Frontal cortex (tissue), 4 donors: ENCODE measurements at places on chromosomes 4 and X.

- no peak for DNase-seq
Measured at GRCh38 chrX:101759000-101759399, 99.3 kb upstream of the ARMCX2 start.

GRCh38 chr4:59518005-59518823 lies 1681.9 kb upstream of the ADGRL3 start:
- DNase-seq, result no peak

DNA sequence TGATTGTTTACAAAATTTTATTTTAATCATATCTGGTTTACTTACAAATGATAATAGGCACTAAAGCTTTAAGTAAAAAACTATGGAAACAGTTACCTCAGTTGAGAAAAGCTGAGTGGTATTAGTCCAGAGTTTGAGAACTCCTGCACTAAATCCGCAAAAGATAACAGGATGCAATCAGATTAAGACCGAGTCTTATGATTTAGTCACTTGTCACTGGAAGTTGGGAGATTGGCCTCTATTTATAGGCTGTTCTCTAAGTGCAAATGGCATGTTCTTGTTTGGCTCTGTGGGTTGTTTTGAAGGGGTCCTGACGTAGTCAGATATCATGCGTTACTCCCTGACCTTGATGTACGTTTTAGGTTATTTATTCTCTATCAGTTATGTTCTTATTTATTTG lies 6.3 kb downstream of the GPAT3 start:
- DNase-seq, result no peak

DNA sequence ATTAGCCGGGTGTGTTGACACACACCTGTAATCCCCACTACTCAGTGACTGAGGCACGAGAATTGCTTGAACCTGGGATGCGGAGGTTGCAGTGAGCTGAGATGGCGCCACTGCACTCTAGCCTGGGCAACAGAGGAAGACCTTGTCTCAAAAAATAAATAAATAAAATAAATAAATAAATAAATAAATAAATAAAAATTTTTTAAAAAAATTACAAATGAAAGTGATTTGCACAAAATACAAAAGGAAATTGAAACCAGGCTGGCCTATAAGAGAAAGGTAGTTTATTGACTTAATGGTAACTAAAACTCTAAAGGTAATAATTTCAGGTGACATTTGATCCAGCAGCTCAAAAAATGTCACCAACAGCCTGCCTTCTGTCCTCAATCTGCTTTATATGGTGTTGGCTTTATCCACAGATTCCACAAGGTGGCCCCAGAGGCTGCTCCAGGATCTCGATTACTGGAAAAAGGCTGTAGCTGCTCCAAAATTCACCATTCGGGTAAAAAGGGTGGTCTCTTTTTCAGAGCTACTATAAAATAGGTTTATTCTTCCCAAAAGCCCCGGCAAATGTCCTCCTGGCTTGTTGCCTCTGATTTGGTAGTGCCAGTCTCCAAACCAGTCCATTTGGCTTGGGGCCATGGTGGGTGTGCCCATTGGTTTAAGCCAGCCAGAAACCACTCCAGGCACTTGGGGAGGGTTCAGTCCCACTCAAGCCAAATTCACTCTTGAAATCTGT lies 61.4 kb upstream of the TRIM2 start:
- DNase-seq, result peak; percentile 68

DNA sequence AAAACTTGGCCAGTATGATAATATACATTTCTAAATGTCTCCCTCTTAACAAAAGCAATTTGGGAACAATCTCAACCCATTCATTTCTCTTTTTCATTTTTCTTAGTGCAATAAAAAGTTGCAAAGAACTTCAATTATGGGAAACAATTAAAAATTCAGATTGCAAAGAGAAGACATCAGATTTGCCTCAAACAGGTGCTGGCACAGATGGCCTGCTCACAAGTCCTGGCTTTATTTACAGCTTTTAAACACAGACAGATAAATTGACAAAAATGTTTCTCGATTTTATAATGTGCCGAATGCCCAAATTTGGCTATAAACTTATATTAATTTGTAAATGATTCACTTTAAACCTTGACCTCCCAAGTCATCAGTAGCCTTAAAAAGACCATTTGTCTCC lies 28.7 kb downstream of the SLC4A4 start:
- DNase-seq, result no peak

GRCh38 chrX:119745283-119745848 lies 13.0 kb upstream of the SOWAHD start:
- no peak for DNase-seq

GRCh38 chr4:149296503-149296902 lies 519.1 kb downstream of the IQCM start:
- DNase-seq, result no peak

GRCh38 chrX:39397561-39398199 lies 596.4 kb downstream of the MID1IP1 start:
- no peak for DNase-seq

DNA sequence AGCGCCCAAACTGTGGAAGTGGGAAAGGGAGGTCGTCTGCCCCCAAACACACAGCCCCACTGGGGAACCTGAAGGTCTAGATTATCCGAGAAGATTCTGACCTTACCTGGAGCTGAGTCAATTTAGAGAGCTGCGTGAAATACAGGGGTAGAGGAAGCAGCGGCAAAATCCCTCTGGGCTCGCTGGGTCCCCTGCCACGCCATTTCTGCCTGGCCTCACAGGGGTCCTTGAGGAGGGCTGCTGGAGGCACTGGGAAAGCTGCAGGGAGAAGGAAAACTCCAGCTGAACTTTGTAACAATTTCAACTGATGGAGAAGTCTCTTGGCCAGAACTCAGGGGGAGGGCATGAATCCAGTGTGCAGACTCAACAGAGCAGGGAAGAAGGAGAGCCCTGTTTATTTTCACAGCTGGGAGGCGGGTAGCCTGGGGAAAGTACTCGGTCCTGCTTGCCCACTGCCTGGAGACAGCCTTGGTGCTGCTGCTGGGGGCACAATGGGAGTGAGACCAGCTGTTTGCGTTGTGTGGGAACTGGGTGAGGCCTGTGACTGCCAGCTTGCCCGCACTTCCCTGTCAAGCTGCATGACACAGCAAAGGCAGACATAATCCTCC lies 93.2 kb upstream of the MAPK10 start:
- DNase-seq, result no peak

- DNase-seq, result no peak
Measured at GRCh38 chr4:26420913-26421312, 69.4 kb downstream of the CCKAR start.

GRCh38 chr4:4182835-4183568 lies 43.7 kb downstream of the OTOP1 start:
- no peak for DNase-seq

DNA sequence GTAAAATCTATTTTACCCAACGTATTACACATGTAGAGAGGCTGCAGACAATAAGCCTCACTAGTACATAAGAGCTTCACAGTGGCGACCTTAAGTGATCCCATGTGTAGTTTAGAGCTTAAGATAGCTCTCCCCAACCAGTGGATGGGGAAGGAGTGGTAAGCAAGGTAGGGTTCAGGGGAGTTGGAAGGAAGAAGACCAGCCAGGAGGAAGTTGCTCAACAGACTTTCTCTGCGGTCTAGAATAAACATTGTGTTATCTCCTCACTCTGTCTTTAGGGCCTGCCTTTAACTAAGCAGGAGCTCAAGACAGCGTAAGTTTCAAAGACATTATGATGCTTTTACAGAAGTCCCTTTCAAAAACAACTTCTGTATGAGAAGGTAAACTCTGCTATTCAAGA lies 16.8 kb downstream of the MEPE start:
- DNase-seq, result no peak

GRCh38 chr4:89598602-89599001 lies 238.4 kb downstream of the SNCA start:
- DNase-seq, result no peak

GRCh38 chr4:71992571-71993312 lies 39.1 kb upstream of the NPFFR2 start:
- no peak for DNase-seq

- DNase-seq, result no peak
Measured at GRCh38 chrX:20514358-20514757, 247.6 kb upstream of the RPS6KA3 start.

DNA sequence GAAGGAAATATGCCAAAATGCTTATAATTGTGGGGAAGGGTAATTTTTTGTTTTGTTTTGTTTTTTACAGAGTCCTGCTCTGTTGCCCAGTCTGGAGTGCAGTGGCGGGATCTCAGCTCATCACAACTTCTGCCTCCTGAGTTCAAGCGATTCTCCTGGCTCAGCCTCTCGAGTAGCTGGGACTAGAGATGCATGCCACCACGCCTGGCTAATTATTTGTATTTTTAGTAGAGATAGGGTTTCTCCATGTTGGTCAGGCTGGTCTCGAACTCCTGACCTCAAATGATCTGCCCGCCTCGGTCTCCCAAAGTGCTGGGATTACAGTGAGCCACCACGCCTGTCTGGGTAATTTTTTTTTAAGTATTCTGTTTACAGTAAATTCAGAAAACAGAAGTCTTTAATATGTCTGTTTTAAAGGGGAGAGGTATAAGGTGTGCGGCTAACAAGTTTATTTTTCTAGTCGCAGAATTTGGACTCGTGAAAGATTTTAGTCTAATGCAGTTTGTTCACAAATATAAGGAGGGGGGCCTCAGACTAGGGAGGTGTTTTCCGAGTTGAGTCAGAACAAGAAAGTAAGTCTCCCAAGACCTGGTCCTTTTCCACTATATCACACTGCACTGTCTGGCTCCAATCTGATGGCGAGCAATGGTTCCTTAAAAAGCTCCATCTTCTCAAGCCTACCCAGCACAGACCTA lies 1.5 kb downstream of the ACSL1 start:
- no peak for DNase-seq

DNA sequence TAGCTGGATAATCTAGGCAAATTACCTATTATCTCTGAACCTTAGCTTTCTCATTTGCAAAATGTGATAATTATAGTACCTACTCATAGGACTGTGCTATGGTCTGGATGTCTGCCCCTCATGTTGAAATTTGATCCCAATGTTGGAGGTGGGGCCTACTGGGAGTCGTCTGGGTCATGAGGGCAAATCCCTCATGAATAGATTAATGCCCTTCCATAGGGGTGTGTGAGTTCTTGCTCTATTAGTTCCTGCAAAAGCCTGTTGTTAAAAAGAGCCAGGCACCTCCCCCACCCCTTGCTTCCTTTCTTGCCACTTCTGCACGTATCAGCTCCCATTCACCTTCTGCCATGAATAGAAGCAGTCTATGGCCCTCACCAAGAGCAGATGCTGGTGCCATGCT lies 73.9 kb downstream of the SERTM2 start:
- no peak for DNase-seq

GRCh38 chr4:70838204-70838603 lies 1.5 kb downstream of the GRSF1 start:
- no peak for DNase-seq

GRCh38 chr4:107757864-107758476 lies 37.9 kb upstream of the PAPSS1 start:
- DNase-seq, result no peak

DNA sequence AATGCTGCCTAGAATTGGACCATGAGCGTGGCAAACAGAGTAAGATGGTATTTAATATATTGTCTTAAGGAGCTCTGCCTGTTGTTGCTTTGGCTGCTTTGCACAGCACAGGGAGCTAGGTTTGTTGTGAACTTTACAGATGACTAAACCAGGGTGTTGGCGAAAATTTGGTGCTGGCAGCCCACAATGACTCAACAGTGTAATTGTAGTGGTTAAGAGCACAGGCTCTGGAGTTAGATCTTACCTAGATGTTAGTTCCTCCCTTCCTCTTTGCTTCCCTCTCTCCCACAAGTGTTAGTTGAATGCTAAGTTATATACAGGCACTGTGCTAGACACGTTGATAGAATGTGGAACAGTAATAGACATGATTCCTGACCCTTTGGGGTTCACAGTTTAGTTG lies 128.9 kb upstream of the TRPC5 start:
- DNase-seq, result no peak

DNA sequence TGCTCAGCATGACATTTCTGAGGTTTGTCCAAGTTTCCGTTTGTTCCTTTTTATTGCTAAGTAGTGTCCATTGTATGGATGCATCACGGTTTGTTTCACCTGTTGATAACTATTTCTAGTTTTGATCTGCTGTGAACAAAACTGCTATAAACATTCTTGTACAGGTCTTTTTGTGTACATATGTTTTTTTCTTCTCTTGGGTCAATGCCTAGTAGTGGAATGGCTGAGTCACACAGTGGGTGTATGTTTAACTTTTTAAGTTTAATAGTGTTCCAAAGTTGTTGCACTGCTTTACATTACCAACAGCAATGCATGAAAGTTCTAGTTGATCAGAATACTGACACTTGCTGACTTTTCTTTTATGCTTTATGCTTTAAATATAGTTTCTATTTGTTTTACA lies 76.7 kb downstream of the MAOB start:
- DNase-seq, result no peak

- no peak for DNase-seq
Measured at GRCh38 chr4:40316333-40316781, 18.8 kb upstream of the CHRNA9 start.

DNA sequence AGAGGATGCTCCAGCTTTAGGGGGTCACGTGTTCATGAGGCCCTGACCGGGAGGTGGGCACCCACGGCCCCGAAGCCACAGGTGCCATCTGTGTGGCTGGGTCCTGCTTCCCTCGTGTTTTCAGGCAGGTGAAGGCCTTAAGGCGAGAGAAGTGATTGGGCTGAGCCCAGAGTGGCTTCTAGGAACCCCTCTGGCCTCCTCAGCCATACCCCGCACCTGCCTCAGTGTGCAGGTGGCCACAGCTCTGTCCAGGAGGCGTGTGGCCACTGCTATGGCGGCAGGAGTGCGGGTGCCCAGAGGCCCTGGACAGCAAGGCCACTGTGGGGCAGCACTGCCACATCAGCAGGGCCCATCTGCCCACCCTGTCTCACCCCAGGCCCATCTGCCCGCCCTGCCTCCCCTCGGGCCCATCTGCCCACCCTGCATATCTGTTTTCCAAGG lies 25.0 kb downstream of the NKX1-1 start:
- no peak for DNase-seq

- DNase-seq, result no peak
Measured at GRCh38 chrX:2620576-2620975, 70.5 kb upstream of the CD99 start.

DNA sequence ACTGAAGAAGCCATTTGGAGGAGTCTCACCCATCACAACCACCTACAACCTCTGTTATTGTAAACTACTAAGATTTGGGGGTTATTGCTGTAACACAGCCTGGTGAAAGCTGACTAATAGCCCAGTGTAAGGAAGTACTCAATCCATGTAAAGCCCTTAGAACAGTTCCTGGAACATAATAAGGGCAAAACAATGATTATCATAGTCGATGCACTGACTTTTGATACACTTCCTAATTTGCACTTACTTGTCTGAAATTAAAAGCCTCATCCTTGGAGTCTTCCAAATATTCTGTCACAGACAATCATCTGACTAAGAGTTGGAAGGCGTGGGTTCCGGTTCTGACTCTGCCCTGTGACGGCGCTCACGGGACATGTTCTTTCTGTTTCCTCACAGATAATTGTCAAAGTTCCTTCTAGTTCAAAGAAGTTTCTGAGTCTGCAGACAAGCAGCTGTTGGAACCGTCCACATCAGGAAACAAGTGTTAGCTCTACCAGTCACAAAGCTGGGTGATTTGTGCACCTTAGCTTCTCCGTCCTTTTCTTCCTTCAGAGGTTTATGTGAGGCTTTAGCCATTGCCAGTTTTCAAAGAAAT lies 33.4 kb upstream of the RASGEF1B start:
- DNase-seq, result no peak

GRCh38 chr4:74531963-74532794 lies 87.2 kb downstream of the AREG start:
- DNase-seq, result no peak
